ENCODE measurements at places on chromosomes 2 and 18.

GRCh38 chr2:207825045-207825954, 55.6 kb upstream of the FZD5 start:
- no peak overlapping the region for H3K4me3 ChIP-seq
- DNase-seq = no peak
- no peaks in the 10 kb centered on the region for H3K4me1 ChIP-seq
- peaks cover 64% of the 10 kb centered on the region for H3K36me3 ChIP-seq
- H3K27ac ChIP-seq = no peak overlapping the region

GRCh38 chr2:44560352-44560751, 198.6 kb downstream of the CAMKMT start:
- H3K36me3 ChIP-seq = peaks cover 21% of the 10 kb centered on the region
- peaks cover 6% of the 10 kb centered on the region for H3K4me1 ChIP-seq
- H3K27me3 ChIP-seq = no peaks in the 10 kb centered on the region
- no peak overlapping the region for H3K27ac ChIP-seq
- DNase-seq = no peak

DNA sequence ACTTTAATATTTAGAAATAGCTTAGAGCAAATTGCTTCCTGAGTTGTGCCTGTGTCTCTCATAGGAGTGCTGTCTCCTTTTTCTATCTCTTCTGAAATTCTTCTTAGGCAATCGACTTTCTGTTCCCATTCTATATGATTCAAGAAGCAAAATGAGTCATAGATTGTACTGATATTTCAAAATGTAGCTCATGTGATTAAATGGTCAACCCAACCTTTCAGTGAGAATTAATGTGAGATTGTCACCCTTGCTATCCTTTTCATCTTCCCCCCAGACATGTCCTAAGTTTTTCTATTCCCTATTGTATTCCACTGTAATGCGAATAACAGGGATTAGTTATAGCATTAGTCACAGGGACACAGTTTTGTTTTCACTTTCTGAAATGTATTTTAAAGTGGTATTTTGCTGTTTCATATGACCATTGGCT, 413.6 kb downstream of the THSD7B start:
- no peak overlapping the region for H3K4me3 ChIP-seq
- H3K4me1 ChIP-seq = no peaks in the 10 kb centered on the region
- DNase-seq = no peak
- no peak overlapping the region for H3K27ac ChIP-seq
- no peaks in the 10 kb centered on the region for H3K27me3 ChIP-seq
- no peaks in the 10 kb centered on the region for H3K36me3 ChIP-seq

- no peak overlapping the region for H3K4me3 ChIP-seq
- DNase-seq = no peak
- H3K36me3 ChIP-seq = no peaks in the 10 kb centered on the region
- no peaks in the 10 kb centered on the region for H3K4me1 ChIP-seq
- H3K27me3 ChIP-seq = peaks cover 21% of the 10 kb centered on the region
- H3K27ac ChIP-seq = no peak overlapping the region
Observed at GRCh38 chr18:34650121-34650545, 60.0 kb upstream of the DTNA start.

DNA sequence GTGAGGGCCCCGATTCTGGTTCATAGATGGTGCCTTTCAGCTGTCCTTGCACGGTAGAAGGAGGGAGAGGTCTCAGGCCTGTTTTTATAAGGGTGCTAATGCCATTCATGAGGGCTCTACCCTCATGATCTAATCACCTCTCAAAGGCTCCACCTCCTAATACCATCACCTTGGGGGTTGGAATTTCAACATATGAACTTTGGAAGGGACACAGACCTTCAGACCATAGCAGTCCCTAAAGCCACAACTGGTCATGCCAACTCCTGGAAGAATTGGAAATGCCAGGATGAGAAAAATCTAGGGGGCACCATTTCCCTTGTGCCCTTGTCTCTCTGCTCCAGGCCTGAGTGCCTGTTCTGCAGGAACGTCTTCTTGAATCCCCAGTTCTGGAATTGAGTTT, 124.8 kb upstream of the DAPL1 start:
- H3K27ac ChIP-seq = no peak overlapping the region
- no peaks in the 10 kb centered on the region for H3K4me1 ChIP-seq
- no peak overlapping the region for H3K4me3 ChIP-seq
- no peak for DNase-seq
- H3K36me3 ChIP-seq = no peaks in the 10 kb centered on the region

GRCh38 chr2:144935736-144936135, 415.8 kb upstream of the ZEB2 start:
- H3K27ac ChIP-seq = no peak overlapping the region
- no peaks in the 10 kb centered on the region for H3K27me3 ChIP-seq
- H3K4me1 ChIP-seq = no peaks in the 10 kb centered on the region
- no peak overlapping the region for H3K4me3 ChIP-seq
- DNase-seq = no peak
- H3K36me3 ChIP-seq = no peaks in the 10 kb centered on the region
